ENCODE measurements at places on chromosomes 6 and 20.

- DNase-seq: no peak
Measured at GRCh38 chr6:149108749-149109100, 208.8 kb upstream of the TAB2 start.

GRCh38 chr6:137708481-137708880 is 158.6 kb upstream of the TNFAIP3 start:
- no peak for DNase-seq

DNA sequence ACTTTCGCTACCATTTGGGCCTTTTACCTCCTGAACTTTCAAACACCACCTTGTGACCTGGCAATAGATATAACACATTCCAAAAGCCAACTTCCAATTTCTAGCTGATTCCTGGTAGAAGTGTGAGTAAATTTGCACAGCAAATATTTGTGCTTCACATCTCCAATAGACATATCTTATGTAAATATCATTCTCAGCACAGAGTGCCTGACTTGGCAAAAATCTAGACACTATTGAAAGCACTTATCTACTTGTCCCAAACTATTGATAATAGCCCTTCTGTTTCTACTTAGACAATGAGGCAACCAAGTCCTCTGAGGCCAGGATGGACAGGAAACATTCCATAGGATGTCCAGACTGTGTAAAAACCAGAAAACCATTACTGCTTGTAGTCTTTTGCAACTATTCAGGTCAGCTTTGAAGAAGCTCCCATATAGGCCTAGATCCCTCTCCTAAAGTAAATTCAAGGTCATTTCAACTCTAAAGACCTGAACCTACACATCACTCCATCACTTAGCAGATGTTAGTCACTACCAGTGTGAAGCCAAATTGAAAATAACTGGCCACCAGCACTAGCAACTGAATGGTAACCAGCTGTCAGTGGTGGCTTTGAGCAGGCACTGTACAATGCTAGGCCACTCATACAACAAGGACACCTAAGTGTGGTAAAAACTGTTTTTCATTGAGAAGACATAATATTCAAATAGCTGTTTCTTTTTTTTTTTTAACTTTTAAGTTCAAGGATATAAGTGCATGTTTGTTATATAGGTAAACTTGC is 95.3 kb upstream of the RSPO3 start:
- no peak for DNase-seq

DNA sequence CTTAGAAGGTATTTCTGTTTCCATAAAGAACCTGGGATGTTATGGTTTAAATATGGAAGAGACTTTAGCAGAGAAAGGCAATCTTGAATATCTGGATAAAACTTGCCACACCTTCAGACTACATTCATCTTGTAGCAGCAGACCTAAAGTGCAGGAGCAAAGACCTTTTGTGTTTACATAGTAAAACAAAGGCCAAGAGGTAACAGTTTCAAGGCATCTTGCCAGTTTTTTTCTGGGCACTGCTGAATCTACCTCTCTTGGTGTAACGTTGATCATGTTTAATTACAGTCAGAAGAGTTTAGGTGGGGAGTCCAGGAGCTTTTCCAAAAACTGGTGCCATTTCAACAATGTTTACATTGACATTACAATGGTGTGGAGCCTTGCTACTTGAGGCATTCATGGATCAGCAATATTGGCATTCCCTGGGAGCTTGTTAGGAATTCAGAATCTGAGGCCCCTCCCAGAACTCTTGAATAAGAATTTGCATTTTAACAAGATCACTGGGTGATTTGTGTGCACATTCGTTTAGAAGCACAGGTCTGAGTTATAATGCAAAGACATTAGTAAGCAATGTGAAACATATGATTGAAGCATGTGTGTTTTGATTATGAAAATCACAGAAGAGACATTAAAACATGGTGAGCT is 94.5 kb downstream of the F13A1 start:
- DNase-seq: no peak

- no peak for DNase-seq
Measured at GRCh38 chr6:137699031-137699683, 167.9 kb upstream of the TNFAIP3 start.

- no peak for DNase-seq
Measured at GRCh38 chr20:14696937-14697336, 359.5 kb upstream of the FLRT3 start.

GRCh38 chr6:41843178-41843577 is 52.0 kb downstream of the USP49 start:
- DNase-seq: no peak

GRCh38 chr6:167400482-167401138 is 75.7 kb downstream of the TTLL2 start:
- no peak for DNase-seq

- DNase-seq: no peak
Measured at GRCh38 chr6:79780881-79781280, 149.8 kb downstream of the SH3BGRL2 start.

GRCh38 chr6:139642346-139642745 is 267.9 kb upstream of the CITED2 start:
- DNase-seq: no peak

GRCh38 chr6:47116606-47117005 is 74.5 kb upstream of the ADGRF1 start:
- no peak for DNase-seq

DNA sequence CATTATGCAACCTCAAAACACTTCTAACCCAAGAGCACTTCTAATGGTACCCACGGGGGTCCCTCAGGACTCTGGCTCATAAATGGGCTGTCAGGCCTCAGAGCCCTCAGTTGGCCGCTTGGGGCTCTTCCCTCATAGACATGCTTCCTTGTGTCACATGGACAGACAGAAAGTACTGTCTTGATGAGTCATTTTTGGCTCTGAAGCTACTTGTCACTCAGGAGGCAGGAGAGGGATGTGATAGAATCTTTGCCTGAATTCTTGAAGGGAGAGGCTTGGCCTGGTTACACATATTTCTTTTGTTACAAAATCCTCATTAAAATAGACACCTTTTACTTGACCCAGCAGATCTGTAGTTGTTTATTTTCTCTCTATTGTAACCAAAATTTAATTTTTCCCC is 15.1 kb upstream of the EDN1 start:
- DNase-seq: peak; percentile 94

GRCh38 chr6:133376743-133377142 is 135.6 kb downstream of the EYA4 start:
- no peak for DNase-seq

DNA sequence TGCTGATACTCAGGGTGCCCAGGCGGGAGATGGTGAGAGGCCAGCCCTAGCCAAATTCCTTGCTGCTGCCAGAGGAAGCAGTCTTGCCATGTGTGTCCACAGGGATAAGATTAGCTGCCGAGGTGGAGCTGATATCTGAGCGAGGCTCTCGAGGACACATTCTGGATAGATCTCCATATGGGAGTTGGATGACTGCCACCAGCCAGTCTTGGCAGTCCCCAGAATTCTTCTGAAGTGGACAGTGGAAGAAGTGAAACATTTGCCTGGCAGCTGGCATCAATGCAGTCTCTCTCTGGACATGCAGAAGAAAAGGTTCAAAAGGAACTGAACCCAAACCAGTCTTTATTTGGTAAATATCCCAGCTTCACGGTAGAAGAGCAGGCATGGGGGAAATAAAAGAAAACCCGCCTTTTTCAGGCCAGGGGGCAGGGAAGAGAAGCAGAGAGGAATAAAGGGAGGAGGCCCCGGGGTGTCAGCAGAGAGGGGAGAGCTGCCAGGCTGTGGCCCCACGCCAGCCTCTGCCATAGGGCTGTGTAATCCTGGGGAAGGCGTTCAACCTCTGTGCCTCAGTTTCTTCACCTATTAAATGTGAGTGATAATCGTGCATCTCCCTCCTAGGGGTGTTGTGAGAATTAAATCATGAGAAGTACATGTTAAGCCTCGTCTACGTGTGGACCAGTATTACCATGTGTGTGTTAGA is 3.7 kb upstream of the FUCA2 start:
- no peak for DNase-seq

DNA sequence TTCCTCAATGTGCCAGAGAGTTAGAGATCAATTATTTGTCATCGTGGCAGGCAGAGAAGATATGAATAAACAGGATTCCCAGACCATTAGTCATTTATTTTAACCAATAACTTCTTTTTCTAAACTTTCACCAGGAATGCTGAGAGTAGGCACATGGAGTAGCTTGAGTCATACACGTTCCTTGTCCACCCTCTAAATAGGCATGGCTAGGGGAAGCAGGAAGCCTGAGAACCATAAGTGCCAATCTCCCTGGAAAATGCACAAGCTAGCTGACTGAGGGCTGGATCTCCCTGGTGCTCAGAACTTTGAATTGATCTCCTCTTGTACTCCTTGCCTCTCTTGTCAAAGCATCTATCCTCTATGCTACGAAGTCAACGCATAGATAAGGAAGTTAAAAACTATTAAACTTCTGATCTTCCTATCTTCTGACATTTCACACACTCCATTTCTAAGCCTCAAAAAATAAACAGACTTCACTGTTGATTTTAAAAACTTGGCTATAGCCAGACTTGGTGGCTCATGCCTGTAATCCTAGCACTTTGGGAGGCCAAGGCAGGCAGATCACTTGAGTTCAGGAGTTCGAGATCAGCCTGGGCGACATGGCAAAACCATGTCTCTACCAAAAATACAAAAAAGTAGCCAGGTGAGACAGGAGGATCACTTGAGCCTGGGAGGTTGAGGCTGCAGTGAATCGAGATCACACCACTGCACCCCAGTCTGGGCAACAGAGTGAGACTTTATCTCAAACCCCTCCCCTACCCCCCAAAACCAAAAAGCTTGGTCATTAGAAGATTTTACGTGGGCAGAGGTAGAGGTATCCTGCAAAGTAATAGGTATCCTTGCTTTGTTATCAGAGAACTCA is 11.8 kb downstream of the ADTRP start:
- no peak for DNase-seq

DNA sequence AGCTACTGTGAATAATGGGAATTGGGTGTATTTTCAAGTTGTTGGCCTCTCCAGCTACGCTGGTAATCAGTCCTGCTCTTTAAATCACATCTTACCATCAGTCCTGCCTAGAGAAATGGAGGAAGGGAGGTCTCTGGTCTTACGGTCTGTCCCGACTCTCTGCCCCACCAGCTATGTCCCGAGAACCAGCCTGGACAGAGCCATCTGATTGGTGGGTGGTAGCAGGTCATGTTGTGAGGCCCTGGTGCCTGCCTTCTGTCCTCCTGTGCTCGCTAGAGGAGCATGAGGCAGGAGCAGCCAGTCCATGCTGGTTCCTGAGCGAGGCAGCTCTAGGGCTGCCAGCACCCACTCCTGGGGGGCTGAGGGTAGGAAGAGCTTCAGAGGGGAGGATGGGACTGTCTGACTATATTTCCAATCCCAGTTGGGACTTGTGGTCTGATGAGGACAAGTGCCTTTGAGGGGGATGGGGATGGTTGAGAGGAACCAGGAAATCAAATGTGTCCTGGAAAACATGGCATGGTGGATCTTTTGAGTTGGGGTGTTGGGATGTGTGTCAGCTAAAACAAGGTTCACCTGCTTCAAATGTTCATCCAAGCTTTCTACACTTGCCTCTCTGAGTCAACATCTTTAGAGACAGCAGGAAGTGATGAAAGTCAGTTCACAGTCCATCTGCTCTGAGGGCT is 33.0 kb downstream of the SYNJ2 start:
- no peak for DNase-seq

DNA sequence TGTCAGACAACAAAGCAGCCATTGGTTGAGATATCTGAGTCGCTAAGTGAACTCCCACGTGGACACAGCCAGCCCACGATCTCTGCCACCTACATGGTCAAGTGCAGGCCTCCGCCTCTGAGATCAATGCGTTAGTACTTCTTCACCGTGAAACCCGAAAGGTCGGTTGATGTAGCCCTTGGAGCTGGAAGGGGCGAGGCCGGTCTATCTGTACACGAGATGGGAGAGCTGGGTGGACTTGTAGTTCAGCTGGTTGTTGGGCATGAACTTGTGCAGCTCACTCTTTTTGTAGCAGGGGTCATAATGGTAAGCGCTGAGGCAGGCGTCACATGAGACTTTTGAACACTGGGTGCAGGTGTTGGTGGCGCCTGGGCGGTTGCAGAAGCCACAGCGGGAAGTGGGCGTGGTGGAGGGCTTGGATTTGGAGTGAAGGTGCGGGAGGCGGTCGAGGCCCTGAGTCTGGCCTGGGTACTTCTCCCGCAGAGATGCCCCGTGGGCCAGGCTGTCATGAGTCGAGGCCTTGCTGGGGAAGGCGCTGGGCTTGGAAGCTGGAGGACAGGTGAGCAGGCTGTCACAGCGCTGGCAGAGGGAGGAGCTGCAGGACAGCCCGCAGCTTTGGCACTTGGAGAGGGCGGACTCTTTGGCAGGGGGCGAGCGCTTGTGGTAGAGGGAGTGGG is 9.8 kb downstream of the SPATA2 start:
- no peak for DNase-seq

DNA sequence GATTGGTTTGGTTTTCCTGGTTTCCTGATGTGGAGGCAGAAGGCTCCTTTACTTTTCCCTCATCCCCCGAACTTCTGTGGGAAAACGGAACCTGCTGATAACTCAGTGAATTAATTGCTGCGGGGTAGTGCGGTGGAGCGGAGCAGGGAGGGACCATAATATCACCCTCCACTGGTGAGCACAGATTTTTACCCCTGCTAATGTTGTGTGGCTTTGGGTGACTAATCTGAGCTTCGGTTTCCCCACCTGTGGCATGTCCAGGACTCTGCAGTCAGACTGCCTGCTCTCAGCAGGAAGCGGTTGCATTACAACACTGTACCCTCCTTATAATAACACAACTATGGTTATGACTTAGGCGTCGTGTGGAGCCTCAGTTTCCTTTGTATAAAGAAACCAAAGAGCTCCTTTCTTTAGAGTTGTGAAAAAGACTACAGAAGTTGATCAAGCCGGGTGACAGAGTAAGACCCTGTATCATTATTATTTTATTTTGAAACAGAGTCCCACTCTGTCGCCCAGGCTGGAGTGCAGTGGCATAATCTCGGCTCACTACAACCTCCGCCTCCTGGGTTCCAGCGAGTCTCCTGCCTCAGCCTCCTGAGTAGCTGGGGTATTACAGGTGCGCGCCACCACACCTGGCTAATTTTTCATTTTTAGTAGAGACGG is 2.2 kb upstream of the ID1 start:
- no peak for DNase-seq

GRCh38 chr20:22160101-22160652 is 424.2 kb downstream of the FOXA2 start:
- no peak for DNase-seq

DNA sequence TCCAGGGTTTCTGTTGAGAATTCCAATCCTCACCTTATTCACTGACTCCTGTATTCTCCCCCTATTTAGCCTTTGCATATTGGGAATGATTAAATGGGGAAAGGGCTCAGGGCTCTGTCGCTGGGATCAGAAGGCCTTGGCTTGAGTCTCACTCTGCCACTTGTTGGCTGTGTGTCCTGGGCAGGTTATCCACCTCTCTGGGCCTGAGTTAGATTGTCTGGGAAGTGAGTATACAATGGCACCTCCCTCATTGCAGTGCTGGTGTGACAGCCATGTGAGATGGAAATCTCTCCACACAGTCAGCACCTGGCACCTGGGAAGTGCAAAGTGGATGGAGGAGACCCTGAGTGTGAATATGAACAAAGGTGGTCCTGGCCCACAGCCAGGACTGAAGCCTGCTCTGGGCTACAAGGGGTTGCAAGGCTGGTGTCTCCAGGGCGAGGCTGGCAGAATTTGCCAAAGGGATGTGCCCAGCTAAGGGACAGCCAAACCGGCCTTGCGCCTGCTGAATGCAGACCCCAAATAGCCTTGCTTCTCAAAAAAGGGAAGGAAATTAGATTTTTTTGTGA is 200.0 kb upstream of the PMEPA1 start:
- DNase-seq: no peak

GRCh38 chr6:16007146-16007545 is 121.7 kb upstream of the MYLIP start:
- no peak for DNase-seq

- no peak for DNase-seq
Measured at GRCh38 chr6:24004062-24004461, 122.0 kb upstream of the NRSN1 start.

Data from T47D (cell line).